ENCODE measurements at places on chromosomes 7 and 10.

- H3K36me3 ChIP-seq = peaks cover 1% of the 10 kb centered on the region
- no peak overlapping the region for H3K27ac ChIP-seq
- no peak overlapping the region for H3K4me3 ChIP-seq
These were observed 189.9 kb downstream of the MTERF1 start for GRCh38 chr7:91690541-91691070.

GRCh38 chr7:101507791-101508252 is 121.3 kb downstream of the MYL10 start:
- peak overlapping the region; percentile 53 for H3K4me3 ChIP-seq
- H3K36me3 ChIP-seq = no peaks in the 10 kb centered on the region
- H3K27ac ChIP-seq = no peak overlapping the region
- peaks cover 10% of the 10 kb centered on the region for H3K27me3 ChIP-seq
- peak; percentile 33 for DNase-seq
- H3K4me1 ChIP-seq = peaks cover 28% of the 10 kb centered on the region

- no peak overlapping the region for H3K4me3 ChIP-seq
- no peaks in the 10 kb centered on the region for H3K36me3 ChIP-seq
- no peak for DNase-seq
These were observed 227.9 kb downstream of the TCF7L2 start for GRCh38 chr10:113177936-113178335.

DNA sequence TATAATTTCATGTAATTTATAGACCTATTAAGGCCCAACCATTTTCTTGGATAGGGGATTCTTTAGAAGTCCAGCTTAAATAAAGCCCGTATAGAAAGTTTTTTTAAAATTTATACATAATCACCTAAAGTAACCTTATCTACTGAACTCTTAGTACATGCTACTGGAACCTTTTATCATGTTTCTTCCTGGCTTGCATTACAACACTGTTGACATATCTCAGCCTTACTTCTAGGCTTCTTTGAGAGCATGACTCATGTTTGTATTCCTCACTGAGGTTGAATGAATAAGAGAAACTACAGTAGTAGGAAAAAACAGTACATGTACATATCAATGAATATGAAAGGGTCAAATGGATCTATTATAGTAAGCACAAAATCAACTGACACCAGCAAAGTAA is 8.2 kb upstream of the MAGI2 start:
- no peaks in the 10 kb centered on the region for H3K36me3 ChIP-seq
- no peak overlapping the region for H3K27ac ChIP-seq
- H3K4me3 ChIP-seq = no peak overlapping the region
- no peak for DNase-seq
- no peaks in the 10 kb centered on the region for H3K27me3 ChIP-seq

DNA sequence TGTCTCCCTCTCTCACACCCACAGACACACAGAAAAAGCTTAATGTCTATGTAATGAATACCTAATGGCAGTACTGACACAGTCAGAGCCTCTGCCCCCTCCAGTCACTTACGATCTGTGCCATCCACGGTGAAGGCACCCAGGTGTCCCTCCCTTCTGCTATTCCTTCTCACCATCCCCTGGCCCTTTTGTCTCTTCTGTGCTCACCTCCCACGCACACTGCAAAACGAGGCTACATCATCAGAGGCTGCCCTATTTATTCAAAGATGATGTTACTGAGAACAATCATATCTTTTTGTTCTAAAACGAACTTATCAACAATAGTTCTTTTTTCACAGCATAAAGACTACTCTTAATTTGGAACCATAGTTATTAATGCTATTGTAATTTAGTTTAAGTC is 246.9 kb upstream of the MKLN1 start:
- H3K36me3 ChIP-seq = peaks cover 24% of the 10 kb centered on the region
- no peaks in the 10 kb centered on the region for H3K27me3 ChIP-seq
- H3K4me3 ChIP-seq = no peak overlapping the region
- no peak overlapping the region for H3K27ac ChIP-seq

DNA sequence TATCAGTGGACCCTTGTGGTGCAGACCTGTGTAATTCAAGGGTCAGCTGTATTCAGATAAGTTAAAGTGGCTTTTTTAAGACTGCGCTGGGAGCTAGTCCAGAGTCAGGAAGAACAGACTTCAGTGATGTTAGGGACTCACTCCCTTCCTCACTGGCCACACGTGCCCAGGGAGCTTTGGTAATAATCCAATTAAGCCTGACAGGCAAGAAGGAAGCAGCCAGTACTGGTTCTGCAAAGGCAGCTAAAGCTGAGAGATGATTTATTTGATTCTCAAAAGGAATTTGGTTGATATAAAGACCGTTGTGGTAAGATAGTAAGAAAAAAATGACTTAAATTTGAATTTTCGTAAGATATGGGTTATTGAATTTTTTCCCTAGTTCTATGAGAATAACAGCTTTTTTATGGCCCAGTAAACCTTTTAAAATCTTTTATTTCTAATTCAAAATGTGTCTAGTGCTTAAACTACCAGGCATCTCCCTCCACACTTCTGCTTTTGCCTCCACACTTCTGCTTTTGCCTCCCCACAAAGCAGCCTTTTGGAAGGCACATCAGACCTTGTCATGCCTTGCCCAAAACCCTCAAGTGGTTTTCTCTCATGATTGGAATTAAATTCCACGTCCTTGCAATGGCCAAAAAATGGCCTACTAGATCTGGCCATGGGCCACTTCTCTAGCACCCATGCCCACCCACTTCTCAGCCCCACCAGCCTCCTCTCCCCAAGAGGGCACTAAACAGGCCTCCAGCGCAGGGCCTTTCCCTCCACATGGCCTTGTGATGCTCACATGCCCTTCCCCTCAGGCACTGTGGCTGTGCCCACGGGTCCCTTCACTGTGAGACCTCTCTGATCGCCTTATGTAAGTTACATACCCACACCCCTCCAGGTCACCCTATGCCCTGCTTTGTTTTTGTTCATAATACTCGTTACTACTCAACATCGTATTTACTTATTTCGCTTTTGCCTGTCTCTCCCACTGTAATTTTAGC is 92.5 kb downstream of the POU6F2 start:
- H3K27me3 ChIP-seq = peaks cover 2% of the 10 kb centered on the region
- H3K4me3 ChIP-seq = no peak overlapping the region
- DNase-seq = no peak
- no peak overlapping the region for H3K27ac ChIP-seq
